ENCODE measurements at places on chromosomes 11 and 22.

DNA sequence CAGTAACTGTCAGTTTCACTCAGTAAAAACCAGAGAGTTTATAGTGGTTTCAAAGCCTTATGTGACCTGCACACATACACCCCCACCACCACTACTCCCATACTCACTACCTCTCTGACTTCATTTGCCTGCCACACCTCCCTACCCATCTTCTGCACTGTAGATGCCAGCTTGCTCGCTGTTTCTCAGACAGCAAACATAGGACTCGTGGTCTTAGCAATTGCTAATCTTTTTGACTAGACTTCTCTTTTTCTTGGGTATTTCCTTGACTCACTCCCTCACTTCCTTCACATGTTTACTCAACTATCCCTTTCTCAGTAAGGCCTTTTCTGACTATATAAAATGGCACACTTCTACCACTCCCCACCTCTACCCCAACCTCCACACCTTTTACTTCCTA lies 27.8 kb downstream of the CEP295 start:
- DNase-seq: no peak

GRCh38 chr11:68569357-68569756 lies 108.8 kb downstream of the PPP6R3 start:
- no peak for DNase-seq

DNA sequence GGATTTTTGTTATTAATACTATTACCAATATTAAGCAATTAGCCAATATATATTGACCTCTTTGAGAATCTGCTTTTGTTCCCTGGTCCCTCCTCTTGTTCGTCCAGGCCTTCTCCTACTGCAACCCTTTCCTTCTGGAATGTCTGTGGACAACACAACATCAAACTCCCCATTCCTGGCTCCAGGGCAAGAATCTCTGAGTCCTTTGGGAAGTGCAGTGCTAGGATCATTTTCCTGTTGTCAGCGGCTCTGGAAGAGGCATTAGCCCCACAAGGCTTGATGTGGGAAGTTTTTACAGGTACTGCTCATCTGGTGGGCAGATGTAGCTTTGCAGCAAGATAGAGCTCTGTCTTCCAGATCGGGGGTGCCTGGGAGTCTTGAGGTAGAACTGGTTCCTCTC lies 74.3 kb downstream of the RPUSD4 start:
- DNase-seq: no peak

DNA sequence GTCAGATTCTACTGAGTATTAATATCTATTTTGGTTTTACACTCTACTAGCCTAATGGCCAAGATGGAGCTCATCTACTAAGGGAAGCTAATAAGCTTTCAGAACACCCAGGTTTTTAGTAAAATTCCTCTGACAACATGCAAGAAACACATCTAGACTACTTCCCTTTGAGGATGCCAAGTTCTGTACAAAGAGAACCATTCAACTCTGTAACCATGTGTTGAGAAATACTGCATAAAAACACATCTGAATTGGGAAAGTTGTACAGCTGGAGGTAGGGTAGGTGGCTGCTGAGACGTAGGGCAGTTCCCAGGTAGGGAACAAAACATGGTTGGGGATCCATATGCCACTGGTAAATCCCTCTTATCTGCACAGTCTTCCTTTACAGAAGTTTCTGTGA lies 66.2 kb downstream of the SC5D start:
- DNase-seq: no peak

DNA sequence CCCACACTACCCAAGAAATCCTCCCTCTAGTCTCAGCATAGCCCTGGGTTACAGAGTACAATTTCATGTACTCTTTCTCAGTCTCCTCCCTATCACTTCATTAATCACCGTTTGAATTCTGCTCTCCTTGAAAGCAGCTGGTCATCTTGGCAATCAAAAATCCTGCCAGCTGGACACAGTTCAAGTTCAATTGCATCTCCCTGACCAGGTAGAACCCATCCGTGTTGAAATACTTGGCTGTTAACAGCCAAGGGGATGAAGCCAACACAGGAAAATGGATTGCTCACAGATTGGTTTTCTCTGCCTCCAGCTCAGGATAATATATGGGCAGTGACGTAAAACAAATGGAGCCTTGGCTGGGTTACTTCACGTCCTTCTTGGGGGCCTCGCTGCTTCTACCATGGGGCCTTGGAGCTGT lies 55.1 kb upstream of the GRK3 start:
- DNase-seq: no peak

DNA sequence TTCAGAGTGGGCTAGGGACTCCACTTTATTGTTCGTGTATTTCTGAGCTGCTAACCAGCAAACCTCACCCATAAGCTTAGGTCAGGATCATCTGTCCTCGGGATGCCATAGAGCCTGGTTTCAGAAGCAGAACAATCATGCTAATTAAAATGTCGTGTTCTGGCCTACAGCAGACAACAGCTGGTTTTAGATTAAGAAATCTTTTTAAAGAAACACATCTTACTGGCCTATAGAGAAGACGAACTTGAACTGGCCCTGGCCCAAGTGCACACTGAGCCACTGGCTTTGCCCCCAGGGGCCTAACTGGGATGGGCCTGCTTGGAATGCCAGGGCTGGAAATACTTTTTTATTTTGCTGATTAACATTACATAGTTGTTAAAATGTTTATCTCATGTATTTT lies 63.2 kb downstream of the ALX4 start:
- no peak for DNase-seq

DNA sequence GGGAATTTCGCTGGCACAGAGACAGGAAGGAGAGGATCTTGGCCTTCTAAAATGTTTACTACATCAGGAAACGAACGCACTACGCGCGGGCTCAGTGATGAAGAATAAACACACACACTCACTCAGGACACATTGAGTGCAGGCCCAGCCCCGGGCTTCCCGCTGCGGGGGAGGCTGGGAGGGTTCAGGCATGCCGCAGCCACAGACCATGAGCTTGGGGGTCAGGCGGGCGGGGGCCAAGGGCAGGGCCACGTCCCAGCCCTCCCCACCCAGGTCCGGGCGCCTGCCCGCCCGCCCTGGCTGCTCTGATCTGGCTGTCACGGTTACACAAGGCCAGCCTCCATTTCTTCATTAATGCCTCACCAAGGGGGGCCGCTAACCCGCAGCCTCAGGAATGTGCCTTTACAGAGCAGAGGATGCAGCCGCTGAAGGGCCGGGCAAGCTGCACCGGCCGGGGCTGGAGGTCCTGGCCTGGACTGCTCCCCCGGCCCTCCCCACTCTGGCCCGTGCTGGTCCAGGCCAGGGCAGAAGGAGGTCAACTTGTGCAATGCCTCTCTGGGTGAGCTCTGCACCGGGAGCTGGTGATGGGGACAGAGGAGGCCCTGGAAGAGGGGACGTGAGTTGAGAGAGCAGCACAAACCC lies 41.7 kb downstream of the IGF2 start:
- DNase-seq: no peak

GRCh38 chr22:19635644-19636043 lies 78.7 kb upstream of the SEPTIN5 start:
- DNase-seq: no peak

- peak; percentile 61 for DNase-seq
These were observed 52.6 kb downstream of the ARHGAP42 start for GRCh38 chr11:100739666-100740065.

GRCh38 chr11:114774599-114775361 lies 96.5 kb downstream of the NXPE2 start:
- DNase-seq: peak; percentile 0

DNA sequence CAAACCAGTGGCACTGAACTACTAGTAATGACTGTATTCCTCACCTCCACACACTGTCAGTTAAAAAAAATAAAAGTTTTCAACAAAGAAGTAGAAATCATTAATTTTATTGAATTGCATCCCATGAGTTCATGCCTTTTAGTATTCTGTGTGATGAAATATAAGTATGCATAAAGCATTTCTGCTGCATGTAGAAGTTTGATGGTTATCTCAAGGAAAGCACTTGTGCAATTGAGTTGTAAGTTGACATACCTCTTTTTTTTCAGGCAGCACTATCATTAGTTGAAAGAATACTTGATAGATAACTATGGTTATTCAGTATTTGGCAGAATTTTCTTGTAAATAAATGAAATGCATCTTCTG lies 104.4 kb downstream of the STIM1 start:
- DNase-seq: no peak

GRCh38 chr22:29394931-29395581 lies 6.7 kb upstream of the AP1B1 start:
- DNase-seq: peak; percentile 48

DNA sequence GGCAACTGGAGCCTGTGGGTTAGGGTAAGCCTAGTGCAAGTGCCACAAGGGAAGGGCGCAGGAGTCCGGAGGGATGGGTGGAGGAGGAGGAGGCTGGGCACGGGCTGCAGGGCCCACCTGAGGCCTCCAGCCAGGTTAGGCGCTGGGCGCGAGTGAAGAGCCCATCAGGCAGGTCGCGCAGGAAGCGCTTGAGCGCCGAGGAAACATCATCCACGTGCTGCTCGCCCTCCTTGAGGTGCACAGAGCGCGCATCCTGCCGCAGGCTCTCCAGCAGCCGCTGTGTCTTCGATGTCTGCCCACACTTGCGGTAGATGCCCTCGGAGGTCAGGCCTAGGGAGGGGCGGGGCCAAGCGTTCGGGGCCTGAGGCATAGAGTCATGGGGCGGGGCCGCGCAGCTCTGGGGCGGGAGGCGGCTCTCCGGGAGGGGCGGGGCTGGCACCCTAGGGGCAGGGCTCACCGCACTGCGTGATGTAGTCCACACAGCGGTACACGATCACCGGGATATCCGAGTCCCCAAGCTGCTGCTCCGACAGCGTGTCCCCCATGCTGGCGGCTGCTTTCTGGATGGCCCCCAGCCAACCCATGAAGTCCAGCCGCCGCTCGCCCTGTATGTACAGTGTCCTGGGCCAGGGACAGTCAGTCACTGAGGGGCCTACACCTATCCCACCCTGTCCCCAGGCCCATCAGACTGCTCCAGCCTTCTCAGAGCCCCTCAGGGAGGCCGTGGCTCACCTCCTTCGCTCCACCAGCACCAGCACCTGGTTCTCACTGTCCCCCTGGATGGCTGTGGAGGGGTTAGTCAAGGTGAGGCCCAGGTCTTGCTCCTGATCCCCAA lies 22.9 kb upstream of the PDE2A start:
- no peak for DNase-seq

- no peak for DNase-seq
These were observed 38.0 kb downstream of the EIF3F start for GRCh38 chr11:8025123-8025522.

Data from HCT116 (cell line).